Cardiac fibroblast (primary cell): ENCODE measurements at places on chromosomes 7 and 10.

- DNase-seq, result no peak
Observed at GRCh38 chr10:47225928-47226645, 73.9 kb upstream of the GDF10 start.

- DNase-seq, result peak; percentile 94
Observed at GRCh38 chr10:103273041-103273441, 3.9 kb upstream of the INA start.

GRCh38 chr7:131735101-131735500, 178.7 kb upstream of the PODXL start:
- DNase-seq, result peak; percentile 4

DNA sequence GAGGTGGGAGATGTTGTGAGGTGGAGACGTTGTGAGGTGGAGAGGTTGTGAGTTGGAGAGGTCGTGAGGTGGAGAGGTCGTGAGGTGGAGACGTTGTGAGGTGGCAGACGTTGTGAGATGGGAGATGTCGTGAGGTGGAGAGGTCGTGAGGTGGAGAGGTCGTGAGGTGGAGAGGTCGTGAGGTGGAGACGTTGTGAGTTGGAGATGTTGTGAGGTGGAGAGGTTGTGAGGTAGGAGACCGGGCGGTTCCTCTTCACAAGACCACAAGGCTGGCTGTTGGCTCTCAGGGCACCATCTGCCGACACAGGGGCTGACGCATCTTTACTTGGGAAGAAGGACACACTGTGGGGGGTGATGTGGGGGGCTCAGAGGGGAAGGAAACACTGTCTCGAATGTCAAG, 34.7 kb upstream of the SHH start:
- no peak for DNase-seq

DNA sequence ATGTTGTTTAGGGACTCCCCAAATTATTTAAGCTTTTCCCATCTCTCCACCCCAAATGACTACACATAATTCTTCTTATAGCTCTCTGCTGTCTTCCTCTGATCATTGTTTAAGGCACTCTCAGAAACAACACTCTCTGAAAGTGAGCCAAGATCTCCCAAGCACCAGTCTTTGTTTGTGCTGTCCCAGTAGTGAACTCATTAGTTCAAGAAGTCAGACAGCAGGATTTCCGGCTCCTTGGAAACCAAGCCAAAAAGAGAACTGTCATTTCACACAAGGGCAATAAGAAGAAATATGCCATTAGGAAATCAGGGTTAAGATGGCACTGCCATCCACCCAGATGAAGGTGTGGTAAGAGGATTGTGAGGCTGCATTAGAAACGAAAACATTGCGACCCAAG, 83.1 kb downstream of the FZD1 start:
- peak; percentile 58 for DNase-seq

DNA sequence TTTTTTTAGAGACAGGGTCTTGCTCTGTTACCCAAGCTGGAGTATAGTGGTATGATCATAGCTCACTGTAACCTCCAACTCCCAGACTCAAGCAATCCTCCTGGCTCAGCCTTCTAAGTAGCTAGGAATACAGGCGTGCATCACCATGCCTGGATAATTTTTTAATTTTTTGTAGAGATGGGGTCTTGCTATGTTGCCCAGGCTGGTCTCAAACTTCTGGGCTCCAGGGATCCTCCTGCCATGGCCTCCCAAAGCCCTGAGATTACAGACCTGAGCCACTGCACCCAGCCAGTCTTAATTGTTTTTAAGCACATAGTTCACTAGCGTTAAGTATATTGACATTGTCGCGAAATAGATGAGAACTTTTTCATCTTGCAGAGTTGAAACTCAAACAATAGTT, 2.0 kb downstream of the SUPV3L1 start:
- no peak for DNase-seq

GRCh38 chr7:5850944-5851343, 29.7 kb upstream of the OCM start:
- no peak for DNase-seq
